Posterior vena cava (tissue), 2 donors: ENCODE measurements at places on chromosomes 6 and 20.

DNA sequence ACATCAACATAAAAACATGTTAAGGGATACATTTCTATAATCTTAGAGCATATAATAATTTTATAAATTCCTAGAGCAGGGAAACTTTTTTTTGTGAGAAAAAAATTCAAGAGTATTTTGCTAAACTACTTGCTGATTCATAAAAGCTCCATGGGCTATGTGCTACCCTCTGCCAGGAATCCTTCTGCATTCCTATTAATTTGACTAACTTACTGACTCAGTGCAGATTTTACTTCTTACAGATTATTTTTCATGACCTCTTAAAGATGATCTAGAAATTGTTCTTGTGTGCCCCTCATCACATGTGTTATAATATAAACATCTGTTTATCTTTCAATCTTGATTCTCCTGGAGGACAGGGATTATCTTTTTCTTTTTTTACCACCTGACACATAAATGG lies 5.7 kb downstream of the VTA1 start:
- DNase-seq = no peak

GRCh38 chr6:113015249-113015648 lies 668.1 kb downstream of the RFPL4B start:
- no peak for DNase-seq

- DNase-seq = peak; percentile 96
Measured at GRCh38 chr6:142945049-142945445, at the start of gene HIVEP2. Gene HIVEP2, minus strand, starts transcription at chr6:142945176. Its CDS starts 170,438 bp downstream, at chr6:142774738.

DNA sequence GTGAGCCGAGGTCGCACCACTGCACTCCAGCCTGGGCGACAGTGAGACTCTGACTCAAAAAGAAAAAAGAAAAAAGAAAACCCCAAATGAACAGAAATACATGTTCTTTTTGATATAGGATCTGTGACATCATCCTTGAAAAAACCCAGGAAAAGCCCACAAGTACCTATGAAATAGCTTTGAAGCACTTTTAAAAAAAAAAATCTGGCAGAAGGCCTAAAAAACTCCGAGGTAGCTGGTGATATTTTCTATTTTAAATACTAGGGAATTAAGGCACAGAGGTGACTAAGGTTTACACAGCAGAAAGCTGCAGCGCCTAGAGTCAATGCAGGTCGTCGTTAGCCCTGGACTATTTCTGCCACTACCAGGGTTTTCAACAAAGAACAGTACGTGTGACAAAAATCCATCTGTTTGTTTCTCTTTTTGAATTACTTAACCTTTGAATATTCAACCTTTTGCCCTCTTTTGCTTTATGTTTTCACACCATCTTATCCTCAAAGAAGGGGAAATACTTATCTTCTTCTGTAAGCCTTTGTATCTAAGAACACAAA lies 39.4 kb upstream of the EEF1A1 start:
- no peak for DNase-seq

DNA sequence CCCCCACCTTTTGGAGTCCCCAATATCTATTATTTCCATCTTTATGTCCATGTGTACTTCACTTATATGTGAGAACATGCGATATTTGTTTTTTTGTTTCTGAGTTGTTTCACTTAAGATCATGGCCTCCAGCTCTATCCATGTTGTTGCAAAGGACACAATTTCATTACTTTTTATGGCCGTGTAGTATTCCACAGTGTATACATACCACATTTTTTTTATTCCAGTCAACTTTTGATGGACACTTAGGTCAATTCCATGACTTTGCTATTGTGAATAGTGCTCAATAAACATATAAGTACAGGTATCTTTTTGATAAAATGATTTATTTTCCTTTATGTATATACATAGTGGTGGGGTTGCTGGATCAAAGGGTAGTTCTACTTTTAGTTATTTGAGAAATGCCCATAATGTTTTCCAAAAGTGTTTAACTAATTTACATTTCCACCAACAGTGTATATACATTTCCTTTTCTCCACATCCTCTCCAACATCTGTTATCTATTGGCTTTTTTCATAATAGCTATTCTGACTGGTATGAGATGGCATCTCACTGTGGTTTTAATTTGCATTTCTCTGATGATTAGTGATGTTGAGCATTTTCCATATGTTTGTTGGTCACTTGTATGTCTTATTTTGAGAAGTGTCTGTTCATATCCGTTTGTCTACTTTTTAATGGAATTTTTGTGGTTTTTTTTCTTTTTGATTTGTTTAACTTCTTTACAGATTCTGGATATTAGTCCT lies 34.0 kb upstream of the COL10A1 start:
- no peak for DNase-seq

DNA sequence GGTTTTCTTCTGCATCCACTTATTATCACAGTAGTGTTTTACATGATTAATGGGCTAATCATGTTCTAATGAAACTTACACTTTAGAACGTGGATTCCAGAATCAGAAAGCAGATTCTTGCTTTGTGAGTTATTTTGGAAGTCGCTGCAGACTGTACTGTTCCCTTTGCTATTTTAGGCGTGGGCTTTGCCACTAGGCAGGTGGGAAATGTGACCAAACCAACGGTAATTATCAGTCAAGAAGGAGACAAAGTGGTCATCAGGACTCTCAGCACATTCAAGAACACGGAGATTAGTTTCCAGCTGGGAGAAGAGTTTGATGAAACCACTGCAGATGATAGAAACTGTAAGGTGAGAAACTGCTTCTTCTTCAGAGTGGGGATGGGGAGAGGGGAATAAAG lies 598 bp downstream of the FABP7 start:
- no peak for DNase-seq

GRCh38 chr20:56392881-56393482 lies 537 bp downstream of the CSTF1 start:
- no peak for DNase-seq

DNA sequence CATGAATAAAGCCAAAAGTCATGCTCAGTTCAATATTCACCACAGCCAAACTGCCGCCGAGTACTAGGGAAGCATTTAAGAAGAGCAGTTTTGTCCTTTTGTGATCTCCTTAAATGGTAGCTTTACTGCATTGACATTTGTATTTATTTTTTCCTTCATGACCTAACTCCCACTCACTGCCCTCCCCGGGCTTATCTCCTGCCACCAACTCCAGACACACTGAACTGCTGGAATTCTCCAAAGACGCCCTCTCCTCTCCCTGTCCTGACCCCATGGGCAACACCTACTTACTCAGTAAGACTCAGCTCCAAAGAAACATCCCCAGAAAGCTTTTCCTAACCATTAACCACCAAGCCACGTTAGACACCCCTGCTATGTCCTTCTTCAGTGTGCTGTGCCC lies 48.5 kb upstream of the CNKSR3 start:
- no peak for DNase-seq

DNA sequence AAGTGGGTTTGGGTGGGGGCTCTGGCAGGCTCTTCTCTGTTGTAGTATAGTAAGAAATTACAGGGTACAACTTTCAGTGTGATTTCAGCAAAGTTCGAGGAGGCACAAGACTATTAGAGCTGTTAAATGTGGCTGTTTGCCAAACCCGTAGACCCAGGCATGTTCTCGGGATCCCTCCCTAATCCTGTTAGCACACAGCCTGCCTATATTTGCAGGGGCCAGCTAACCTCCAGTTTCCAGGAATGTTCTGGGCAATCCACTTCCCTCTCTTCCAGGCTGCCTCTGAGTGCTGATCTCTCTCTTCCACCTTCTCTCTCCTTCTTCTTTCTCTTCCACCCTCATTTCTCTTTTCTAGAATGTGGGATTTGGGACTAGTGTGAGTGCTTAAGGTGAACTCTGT lies 34.8 kb upstream of the ZFP64 start:
- DNase-seq = no peak

- DNase-seq = no peak
Measured at GRCh38 chr20:32119734-32120133, 10.2 kb downstream of the TM9SF4 start.

DNA sequence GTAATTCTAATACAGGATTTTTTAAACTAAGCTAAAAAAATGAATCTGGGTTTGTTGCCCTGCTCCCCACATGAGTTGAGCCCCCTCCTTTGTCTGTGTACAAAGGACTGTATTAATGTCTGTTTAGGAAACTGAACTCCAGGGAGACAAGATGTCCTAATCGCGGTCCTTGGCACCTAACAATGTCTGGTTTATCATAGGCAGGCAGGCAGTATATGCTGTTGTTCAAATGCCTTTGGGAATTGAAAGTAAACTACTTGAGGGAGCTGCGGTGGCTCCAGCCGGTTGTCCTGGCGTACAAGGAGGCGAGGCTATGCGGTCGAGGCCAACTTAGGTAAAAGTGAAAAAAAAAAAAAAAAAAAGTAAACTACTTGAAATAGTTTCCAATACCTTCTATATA lies 98.5 kb downstream of the TULP4 start:
- no peak for DNase-seq

DNA sequence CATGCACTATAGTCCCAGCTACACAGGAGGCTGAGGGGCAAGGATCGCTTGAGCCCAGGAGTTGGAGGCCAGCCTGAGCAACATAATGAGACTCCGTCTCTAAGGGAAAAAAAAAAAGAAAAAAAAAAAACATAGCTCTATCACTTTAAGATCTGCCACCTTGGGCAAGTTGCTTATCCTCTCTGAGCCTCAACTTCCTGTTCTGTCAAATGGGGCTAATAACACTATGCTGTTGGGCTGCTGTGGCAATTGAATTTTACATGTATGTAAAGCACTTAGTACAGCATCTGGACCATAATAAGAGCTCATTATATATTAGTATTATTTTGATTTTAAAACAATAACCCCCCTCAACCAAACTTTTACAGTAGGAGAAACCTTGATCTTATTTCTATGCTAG lies 141.5 kb downstream of the ATXN1 start:
- DNase-seq = no peak

- DNase-seq = no peak
Measured at GRCh38 chr6:141884850-141885249, 247.9 kb upstream of the GJE1 start.

DNA sequence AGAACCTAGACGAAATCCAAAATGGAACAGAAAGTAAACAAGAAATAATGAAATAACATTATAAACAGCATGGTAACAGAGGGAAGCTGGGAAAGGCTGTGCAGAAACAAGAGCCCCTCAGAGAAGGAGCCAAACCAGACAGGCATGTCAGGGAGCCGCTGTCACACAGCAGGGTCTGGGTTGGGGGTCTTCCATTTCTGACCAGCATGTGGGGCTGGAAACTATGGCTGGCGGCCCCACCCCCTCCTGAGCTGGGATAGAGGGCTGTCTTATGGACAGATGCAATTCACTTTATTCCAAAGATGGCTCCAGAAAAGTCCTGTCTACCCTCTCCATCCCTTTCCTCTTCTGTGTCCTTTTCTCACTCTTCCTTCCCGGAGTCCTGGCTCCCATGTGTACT lies 27.3 kb downstream of the C6orf89 start:
- no peak for DNase-seq

DNA sequence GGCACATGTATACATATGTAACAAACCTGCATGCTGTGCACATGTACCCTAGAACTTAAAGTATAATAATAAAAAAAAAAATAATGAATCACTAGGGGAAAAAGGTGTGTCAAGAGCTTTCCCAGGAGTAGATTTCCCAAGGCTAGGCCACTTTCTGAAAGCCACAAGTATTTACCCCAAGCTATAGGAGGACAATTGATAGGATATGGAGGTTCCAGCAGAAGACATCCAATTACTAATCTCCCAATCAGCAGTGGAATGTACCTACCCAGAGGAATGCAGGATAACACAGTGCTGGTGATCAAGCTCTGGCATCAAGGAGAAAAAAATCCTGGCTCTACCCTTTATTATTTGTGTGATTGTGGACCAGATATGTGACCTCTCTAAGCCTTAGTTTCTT lies 562.7 kb downstream of the RFPL4B start:
- DNase-seq = no peak

- DNase-seq = peak; percentile 71
Measured at GRCh38 chr20:25258476-25258805, 10.6 kb downstream of the PYGB start.

DNA sequence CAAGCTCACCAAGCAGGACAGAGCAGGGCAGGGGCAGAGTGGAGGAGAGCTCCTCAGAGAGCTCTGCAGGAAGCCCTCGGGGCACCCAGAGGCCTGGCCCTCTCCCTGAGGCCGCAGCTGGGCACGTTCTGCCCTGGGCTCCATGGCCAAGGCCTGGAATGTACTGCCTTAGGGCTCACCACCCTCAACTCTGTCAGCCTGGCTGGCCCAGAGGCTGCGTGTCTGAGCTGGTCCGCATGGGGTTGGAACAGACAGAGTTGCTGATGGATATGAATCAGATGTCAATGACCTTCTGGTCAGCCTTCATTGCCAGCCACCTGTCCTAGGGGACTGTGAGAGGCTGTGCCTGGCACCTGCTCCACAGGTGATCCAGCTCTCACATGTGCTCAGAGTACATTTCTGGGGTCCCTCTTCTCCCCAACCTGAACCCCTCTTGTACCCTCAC lies 33.2 kb upstream of the PCMTD2 start:
- DNase-seq = no peak

DNA sequence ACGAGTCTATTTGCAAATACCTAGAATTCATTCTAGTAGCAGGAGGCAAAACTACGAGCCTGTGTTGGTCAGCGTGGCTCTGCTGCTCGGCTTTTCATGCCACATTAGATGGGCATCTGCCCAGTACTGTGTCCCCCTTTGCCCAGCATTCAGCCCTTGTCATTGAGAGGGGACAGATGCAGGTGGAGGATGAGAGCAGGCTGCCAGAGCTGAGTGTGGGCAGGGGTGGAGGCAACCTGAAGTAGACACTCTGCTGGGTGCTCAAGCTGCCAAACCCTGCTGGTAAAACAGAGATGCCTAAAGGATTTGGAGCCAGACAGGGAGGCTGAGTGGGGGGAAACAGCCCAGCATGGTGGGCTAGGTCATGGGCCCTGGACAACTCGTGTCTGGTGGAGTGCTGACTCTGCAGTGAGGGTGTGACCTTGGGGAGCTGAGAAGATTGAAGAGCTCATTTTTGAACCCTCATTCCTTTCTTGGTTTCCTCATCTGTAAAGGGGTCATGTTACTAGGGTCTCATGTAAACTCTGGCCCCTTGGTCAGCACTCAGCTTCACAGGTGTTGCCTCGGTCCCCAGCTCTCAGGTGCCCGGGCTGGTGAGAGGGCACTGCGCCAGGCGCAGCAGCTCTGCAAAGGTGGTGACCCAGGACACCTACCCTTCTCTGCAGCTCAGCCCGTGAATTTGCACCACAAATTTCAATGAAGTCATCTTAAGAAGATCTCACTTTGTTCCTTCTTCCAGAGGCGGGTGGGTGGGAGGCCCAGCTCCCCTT lies 64.2 kb upstream of the BHLHE23 start:
- peak; percentile 34 for DNase-seq
